Activated T-helper 1 cell treated with anti-CD3 and anti-CD28 coated beads, Interleukin-12 subunit alpha, Interleukin-12 subunit beta, Interleukin-2, Interleukin-4 antibody, amounts not matched to agents 30 ng/mL and 10 ng/mL and 1 ng/mL, durations not matched to agents 14 hours and 24 hours and 36 hours (primary cell): ENCODE measurements at places on chromosomes 4 and X. TPM values are rescaled to one million over a fixed set of nuclear protein-coding genes. Genes with fewer than 3 reads are reported as not detected.

DNA sequence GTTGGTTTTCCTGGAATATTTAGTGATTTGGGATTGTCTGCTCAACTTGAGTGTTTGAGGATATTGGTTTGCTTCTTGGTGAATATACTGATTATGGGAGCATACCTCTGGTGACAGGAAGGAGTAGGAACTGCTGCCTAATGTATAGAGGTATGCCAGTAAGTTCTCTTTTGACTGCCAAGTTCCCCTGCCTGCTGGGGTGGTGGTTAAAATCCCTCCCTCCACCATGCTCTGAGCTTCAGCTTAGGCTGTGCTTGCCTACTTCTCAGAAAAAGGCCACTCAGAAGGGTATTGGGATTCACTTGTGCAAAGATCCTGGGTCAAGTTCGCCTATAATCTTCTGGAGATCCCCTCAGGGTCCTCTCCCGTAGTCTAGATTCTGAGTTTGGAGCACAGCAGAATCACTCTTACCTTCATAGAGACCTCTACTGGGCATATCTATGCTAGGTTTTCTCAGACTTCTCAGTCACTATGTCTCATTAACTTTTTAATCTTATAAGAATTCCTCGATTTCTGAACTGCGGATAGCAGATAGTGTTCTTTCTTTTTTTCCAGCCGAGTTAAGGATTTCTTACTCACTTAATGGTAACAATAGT lies 44.7 kb upstream of the DCK start:
- DNase-seq: no peak

DNA sequence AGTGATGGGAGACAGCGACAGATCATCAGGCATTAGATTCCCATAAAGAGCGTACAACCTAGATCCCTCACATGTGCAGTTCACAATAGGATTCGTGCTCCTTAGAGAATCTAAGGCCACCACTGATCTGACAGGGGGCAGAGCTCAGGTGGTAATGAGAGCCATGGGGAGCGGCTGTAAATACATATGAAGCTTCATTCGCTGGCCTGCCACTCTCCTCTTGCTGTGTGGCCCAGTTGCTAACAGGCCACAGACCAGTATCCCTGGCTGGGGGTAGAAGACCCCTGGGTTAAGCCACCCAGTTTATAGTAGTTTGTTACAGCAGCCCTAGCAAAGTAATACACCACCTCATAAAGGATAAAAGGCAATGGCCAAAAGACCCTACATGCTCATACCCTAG lies 30.3 kb downstream of the APBB2 start:
- no peak for DNase-seq

DNA sequence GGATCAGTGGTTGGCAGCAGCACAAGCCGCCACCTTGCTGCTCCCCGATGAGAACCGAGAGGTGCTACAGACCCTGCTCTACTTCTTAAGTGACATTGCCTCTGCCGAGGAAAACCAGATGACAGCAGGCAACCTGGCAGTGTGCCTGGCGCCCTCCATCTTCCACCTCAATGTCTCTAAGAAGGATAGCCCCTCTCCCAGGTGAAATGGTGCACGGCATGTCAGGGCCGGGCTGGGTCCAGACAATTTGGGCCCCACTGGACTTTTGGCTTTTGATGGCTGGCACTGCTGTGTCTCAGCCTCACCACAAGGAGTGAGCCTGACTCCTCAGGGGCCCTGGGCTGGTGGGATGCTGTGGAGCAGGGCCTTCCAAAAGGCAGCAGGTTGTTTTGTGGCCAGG lies 74.1 kb downstream of the STARD8 start:
- no peak for DNase-seq

VGLL1 gene
- not detected in 2 replicates for total RNA-seq

DNA sequence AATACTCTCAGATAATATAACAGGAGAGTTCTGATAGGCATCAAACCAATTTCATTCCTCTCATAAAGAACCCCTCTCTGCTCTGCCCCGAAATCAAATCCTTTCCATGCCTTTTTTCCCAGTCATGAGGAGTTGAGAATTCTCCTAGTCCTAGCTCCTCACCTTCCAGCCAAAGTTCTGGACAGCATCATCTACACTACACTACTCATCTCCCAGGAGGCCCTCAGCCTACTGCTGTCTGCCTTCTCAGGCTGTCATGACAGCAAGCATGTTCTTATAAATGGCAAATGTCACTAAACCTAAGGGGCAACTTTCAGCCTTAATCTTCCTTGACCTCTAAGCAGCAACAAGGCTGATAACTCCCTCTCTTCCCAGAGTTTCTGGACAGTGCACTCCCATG lies 26.6 kb downstream of the MAPK10 start:
- no peak for DNase-seq

DNA sequence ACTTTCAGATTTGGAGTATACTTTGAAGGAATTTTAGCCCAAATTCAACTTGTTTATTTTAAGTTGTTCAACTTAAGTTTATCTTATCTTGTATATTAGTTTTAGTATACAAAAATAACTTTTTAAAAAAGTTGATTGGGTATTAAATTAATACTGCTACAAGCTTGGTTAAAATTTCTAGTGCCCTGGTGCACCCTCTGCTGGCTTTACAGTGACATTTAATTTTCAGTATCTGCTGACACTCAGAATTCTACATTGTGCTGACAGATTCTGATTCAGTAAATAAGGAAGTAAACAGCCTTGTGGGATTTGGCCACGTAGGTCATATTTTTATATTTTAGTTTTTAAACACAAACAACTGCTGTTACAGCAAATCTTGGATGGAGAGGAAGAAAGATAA lies 2.9 kb downstream of the EDA start:
- DNase-seq: no peak

DNA sequence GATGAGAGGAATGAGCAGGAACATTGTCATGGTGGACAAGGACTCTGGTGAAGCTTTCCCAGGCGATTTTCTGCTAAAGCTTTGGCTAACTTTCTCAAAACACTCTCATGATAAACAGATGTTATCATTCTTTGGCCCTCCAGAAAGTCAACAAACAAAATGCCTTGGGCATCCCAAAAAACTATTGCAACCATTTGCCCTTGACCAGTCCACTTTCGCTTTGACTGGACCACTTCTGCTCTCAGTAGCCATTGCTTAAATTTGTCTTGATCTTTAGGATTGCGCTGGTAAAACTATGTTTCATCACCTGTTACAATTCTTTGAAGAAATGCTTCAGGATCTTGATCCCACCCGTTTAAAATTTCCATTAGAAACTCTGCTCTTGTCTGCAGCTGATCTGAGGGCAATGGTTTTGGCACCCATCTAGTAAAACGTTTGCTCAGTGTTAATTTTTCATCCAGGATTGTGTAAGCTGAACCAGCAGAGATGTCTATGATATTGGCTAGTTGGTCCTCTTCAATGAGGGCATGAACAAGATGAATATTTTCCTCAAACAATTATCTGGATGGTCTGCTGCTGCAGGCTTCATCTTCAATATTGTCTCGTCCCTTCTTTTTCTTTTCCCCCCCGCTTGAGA lies 14.8 kb downstream of the TBC1D1 start:
- DNase-seq: no peak

DNA sequence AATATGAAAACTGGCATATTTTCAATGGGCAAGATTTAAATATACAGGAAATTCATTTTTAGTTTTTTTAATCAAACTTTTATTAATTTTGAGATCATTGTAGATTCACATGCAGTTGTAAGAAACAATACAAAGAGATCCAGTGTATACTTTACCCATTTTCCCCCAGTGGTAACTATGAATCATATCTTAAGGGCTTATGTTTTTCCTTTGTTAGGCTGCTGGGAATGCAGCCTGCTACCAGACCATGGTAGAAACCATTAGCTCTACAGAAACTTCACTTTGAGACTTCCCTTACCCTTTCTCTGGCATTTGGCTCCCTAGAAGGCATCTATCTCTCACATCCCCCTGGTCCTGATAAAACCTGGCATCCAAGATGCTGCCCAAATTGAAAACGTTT lies 147.6 kb upstream of the EOLA2 start:
- no peak for DNase-seq

DNA sequence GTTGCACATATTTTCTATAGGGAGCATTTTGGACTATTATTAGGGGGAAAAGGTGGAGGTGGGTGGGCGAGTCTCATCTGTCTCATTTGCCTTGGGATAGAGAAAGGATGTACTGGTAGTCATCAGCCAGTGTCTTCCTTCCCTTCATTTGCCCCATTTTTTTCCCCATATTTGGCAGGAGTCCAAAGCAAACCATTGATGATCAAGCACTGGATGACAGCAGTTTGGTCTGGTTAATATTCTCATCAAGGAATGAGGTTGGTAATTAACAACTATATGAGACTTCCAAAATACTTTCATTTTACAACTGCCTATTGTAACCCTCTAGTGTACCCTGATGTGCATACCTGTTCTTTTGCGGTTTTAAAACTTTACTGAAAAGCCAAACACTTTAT lies 22.6 kb upstream of the IGFBP7 start:
- no peak for DNase-seq

GRCh38 chrX:109268340-109268739 lies 213.5 kb downstream of the GUCY2F start:
- no peak for DNase-seq

GRCh38 chrX:126137899-126138298 lies 28.2 kb downstream of the DCAF12L2 start:
- no peak for DNase-seq
